Iris pigment epithelial cell (primary cell): ENCODE measurements at places on chromosomes 12 and 14.

DNA sequence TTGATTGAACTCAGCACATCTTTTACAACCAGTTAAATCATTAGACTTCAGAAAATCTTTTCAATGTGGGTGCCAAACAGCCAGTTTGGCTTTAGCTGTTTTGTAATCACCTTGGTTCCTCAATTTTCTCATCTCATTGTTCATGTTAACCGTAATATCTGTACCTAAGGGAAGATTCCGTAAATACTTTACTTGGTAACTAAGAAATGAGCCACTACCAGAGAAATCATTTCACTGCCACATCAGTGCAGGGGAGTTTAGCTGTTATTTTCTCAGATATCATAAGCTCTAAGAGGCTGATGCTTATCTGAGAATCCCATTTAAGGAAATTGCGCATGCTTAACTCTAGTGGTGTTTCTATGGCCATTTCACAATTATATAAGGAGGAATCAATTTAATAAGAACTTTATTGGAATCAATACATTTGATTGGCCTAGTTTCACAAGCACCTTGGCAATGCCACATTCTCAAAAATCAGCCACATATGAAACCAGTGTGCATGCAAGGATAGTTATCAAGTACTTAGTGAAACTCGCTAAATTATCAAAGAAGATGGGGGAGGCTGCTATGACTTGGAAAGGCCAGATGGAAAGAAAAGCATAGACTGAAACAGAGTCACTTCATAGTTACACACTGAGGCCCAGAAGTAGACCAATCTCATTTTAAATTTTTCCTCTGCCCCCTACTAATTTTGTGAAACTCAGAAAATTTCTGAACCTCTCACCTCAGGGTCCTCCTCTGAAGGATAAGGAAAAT is 28.1 kb upstream of the IL22 start:
- DNase-seq = no peak

DNA sequence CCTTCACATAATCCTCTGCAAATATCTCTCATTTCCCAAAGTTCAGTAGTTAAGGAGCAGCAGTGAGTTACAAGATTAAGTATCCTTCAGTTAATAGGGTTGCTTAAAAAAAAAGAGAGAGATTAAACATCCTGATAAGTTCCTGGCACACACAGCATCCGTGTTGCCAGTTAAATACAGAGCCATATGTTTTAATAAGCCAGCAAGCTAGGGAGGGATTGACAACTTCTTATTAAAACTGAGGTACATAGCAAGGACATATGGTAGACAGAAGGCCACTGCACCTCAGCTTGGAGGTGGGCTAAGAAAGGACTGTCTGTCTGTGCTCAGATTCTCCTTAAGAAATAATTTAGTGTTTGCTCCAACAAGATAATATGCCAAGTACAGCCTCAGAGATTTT is 9.6 kb upstream of the TMEM30B start:
- no peak for DNase-seq

- DNase-seq = no peak
Observed at GRCh38 chr12:109121346-109121880, 5.0 kb downstream of the ACACB start.

DNA sequence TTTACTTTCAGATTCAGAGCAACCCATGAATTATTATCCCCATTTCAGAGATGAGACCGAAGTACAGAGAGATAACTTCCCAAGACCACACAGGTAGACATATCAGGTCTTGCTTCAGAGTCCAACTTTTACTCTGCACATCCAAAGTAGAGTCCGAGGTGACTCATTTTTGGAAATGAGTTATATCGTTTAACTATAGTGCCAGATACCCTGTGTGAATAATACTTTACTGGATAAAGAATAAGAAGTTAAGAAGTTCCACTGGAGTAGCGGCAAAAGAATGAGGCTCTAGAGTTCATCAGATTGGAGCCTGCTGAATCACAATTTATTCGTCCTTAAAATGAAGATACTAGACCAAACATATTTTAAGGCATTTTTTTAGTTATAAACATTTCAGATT is 124.7 kb downstream of the EPS8 start:
- DNase-seq = no peak

- DNase-seq = no peak
Observed at GRCh38 chr12:87775051-87775450, 254.2 kb downstream of the C12orf50 start.

- DNase-seq = no peak
Observed at GRCh38 chr14:91360490-91361232, 57.0 kb downstream of the CCDC88C start.

- DNase-seq = no peak
Observed at GRCh38 chr14:68624541-68625220, 168.2 kb downstream of the ZFP36L1 start.

DNA sequence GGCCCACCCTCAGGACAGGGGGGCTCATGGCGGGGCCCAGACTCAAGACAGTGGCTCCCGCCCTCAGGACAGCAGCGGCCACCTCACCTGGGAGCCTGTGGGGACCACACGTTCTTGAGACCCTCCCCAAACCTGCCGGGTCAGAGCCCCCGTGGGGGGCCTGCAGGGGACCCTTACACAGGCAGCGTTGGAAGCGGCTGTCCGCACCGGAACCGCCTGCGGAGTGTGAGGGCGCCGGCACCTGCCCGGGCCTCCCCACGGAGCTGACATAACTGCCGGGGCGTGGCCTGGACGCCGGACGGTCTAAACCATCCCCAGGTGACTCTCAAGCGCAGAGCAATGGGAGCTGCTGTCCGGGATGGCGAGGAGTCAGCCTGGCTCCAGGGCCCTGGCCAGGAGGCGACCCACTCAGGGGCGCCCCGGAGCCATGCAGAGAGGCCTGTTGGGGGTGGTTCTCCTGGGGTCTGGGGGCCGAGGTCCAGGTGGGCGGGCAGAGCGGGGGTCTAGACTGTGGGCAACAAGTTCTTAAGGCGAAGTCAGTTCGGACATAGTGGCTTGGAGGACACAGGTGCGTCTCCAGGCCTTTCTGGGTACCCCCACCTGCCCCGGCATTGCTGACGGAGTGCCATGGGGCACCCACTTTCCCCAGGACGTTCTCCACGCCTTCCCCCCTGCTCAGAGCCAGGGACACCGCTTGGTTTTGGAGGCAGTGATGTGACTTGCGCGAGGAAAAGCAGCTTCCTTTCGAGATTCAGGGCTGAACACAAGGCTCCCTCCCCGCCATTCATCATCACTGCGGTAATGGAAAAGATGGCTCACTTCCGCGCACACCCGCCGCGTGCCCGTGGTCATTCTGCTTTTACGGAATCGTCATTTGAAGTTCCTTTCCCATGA is 23.2 kb downstream of the GALNT9 start:
- DNase-seq = no peak

- DNase-seq = no peak
Observed at GRCh38 chr14:40414386-40414785, 982.2 kb upstream of the FBXO33 start.

DNA sequence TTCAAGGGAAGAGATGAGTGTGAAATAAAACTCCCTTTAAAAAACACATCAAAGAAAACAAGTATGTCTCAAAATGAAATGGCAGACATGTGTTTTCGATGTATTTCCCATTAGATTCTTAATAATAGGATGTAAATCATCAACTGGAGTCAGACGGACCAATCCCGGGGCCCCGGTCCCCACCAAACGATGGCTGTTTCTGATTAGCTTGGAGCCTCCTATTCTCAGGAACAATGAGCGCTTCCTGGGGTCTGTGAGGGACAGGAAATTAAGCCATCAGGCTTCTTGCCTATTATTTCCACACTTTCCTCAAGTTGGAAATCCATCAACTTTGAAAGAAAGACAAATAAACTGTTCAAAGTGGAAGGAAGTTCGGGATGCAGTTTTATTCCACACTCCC is 179.4 kb downstream of the EFCAB11 start:
- no peak for DNase-seq

DNA sequence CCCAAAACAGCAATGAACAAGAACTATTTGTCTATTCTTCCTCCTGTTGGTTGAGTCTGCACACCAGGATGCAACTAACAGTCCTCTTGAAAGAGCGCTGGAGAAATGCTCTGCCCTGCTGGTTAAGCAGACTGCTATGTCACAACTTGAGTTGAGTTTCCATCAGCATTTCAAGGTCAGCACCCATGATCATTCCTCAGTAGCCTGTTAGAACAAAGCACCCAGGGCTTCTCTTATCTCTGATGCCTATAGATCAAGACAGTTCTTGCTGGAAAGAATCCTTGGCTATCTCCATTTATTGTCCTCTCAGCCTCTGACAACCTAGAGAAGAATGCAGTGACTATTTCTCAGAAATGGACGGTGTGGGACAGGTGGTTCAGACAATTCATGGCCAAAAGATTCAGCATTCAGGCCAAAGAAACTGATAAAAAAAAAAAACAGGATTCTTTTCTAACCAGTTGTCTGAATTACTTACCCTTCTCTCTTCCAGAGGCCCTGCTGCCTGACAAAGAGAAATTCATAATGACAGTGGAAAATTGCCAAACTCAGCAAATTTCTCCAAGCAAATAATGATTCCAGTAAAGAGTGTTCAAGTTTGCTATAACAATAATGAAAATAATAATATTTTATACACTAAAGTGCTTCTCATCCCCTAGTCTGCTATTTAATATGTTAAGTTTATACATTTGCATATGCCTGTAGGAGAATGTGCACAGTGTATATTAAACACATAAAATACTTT is 306.7 kb downstream of the EMP1 start:
- DNase-seq = no peak

- DNase-seq = peak; percentile 23
Observed at GRCh38 chr12:69252033-69252432, 12.7 kb downstream of the CPSF6 start.

GRCh38 chr14:44767646-44768173 is 194.0 kb downstream of the KLHL28 start:
- no peak for DNase-seq

GRCh38 chr14:79878785-79879184 is 332.5 kb downstream of the DIO2 start:
- no peak for DNase-seq

DNA sequence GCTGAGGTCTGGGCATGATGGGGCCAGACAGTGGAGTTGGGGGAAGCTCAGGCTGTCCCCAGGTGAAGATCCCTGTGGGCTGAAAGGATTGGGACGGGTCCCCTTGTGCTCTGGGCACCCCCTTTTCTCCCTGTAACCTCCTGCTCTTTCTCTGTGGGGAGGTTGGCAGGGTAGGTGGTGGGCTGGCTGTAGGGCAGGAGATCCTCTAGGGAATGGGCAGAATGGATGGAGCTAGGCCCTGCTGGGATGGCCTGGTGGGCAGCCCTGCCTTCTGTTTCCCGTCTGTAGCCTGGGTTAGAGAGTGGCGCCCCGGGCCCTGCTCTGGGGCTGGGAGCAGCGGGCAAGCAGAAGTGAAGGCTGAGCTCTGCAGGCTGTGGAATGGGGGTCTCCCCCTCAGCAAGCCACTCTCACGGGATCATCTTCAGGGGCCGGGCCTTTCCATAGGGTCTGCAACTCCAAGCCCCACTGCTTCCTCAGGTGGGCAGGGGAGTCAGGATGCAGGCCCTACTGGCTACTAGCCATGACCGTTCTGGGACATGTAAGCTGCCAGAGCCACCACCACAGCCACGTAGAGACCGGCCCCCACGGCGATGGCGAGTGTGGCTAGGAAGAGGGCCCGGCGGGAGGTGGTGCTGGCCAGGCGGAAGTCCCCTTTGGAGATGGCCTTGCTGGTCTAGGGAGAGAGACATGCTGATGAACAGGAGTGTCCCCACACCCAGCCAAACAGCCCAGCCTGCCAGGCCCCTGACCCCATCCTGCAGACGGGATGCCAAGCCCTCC is 18.8 kb downstream of the SYNDIG1L start:
- no peak for DNase-seq

DNA sequence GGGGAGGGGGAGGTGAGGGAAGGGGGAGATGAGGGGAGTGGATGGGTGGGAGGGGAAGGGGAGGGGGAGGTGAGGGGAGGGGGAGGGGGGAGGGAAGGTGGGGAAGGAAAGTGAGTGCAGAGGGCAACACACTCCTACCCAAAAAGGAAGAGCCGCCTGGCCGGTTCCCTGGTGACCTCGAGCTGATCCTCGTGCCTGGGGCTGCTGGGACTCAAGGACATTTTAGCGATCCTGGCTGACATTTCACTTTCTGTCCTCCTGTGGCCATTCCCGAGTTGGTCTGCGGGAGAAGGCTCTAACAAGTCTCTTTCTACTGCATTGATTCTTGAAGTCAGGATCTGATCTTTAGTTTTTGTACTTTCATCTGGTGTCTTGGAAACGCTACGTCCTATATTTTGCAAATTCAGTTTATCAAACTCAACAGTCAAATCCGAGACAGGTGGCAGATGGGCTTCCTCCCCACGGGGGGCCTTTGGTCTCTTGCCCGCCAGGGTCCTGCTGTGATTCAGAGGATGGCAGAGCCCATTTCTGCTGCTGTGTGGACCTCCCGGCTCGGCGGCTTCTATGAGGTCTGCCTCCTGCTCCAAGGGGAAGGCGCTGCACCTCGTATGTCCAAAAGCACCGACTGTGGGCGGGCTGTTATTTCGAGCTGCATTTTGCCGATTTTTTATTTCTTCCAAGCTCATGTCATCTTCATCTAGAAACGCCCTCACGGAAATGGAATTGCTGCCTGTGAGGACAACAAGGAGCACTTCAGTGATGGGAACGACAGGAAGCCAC is 19.1 kb downstream of the PGAM5 start:
- no peak for DNase-seq

DNA sequence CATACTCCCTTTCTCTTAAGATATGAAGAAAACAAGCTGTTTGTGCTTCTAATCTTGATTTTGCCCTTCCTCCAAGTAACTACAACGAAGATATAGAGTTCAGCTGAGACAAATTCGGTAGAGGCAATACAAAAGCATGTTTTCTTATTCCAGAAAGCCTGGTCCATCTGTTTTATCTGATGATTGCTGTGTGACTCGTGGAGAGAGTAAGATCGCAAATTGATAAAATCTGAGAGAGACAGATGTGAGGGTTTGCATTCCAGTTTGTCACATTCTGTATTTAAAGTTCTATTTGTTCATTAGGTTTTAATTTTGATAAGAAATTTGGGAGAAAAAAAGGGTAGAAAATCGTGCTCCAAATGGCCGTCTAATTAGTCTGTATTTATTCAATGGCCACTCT is 192.1 kb downstream of the CPNE8 start:
- DNase-seq = no peak

GRCh38 chr12:47274760-47275159 is 195.0 kb upstream of the AMIGO2 start:
- DNase-seq = no peak

GRCh38 chr12:26231921-26232320 is 36.5 kb downstream of the SSPN start:
- peak; percentile 55 for DNase-seq

- DNase-seq = peak; percentile 80
Observed at GRCh38 chr12:112937741-112938719, at the start of gene OAS3. TSS of gene OAS3 (plus strand) at chr12:112938474. CDS start at chr12:112938531, 57 bp downstream.

DNA sequence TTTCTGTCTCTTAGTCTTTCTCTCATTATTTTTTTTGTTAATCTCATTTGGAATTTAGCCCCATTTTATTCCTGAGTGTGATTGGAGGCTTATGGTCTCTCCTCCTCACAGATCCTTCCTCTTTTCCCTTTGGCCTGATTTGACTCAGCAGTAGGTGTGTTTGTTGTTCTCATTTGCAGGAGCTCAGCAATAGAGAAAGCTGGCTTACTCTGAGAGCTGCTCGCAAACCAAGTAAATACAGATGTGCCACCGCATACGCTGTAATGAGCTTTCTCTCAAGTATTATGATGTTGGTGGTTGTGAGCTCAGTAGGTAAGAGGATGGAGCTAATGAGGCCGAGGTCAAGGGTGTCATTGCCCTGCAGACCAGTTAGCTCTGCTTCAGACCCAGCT is 206.5 kb downstream of the ETV6 start:
- DNase-seq = no peak
